ENCODE measurements at places on chromosomes 4 and X. TPM values are rescaled to one million over a fixed set of nuclear protein-coding genes. Genes with fewer than 3 reads are reported as not detected.

- no peak for DNase-seq
Observed at GRCh38 chrX:135484641-135485289, 35.7 kb upstream of the INTS6L start.

- peak; percentile 65 for DNase-seq
Observed at GRCh38 chr4:185504098-185505047, 30.9 kb downstream of the PDLIM3 start.

Gene ATP1B4
- total RNA-seq, result not detected

Gene PWWP3B
- total RNA-seq, result 0.44 TPM

GRCh38 chr4:163042306-163042705 lies 124.4 kb downstream of the NAF1 start:
- no peak for DNase-seq

Gene CNGA1
- total RNA-seq, result 0.53 TPM

Data from lower lobe of right lung (tissue), 2 donors.